ENCODE measurements at places on chromosomes 11 and 22.

DNA sequence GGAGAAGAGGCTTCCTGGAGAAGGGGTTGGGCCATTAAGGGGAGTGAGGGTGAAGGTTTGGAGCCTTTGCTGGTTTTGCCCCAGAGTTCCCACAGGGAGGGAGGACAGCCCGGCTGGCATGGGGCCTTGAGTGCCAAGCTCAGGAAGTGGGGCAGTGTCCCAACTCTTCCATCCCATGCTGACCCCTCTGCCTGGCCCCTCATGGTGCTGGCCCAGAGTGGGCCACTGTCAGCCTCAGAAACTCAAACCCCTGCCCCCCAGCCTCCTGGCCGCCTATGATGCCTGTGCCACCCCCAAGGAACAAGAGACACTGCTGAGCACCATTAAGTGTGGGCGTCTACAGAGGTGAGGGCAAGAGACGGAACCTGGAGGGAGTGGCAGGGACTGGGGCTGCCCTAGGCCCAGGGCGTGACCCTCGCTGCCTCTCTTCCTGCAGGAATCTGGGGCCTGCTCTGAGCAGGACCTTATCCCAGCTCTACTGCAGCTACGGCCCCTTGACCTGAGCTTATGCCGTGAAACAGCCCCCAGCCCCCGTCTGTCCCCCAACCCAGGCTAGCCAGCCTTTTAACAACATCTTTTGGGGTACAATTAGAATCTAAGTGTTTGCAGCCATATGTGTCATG lies 5.4 kb downstream of the MUS81 start:
- no peak for DNase-seq

DNA sequence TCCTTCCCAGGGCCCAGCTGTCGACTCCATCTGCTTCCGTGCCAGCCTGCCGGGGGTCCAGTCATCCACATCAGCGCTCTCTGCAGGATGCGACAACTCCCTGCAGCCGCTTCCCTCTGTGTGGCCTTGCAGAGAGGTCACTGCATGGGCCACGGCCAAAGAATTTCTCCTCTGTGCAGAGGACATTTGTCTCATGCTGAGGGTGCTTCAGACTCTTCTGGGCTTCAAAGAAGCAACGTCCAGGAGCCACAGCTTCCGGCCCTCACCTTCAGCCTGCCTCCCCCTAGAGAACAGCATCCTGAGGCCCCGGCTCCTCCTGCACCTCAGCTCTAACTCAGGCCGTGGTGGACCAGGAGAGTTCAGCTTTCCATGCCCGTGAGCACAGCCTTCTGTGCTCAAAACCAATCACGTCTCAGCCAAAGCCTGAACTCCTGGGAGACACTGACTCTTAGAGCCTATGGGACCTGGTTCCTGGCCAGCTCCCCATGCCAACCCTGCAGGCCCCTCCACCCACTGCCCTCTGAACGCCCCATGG lies 258.9 kb downstream of the BRD1 start:
- no peak for DNase-seq

DNA sequence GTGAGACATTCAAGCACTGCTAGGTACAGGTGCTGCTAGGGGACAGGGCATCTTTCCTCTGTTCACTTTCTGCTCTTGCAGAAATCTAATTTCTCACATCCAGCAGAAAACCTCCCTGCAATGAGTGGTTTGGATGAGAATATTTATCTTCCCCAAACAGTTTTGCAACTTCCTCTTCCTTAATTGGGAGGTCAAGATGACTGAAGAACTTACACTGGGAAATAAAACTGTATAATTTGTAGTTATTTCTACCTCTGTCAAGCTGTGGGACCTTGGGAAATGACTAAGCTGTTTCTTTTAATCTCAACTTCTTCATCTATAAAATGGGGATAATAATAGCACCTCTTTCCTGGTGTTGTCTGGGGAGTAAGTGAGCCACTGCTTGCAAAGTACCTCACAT lies 69.8 kb downstream of the PRR5L start:
- DNase-seq = no peak

- DNase-seq = no peak
These were observed 3.9 kb upstream of the E2F8 start for GRCh38 chr11:19244621-19245020.

DNA sequence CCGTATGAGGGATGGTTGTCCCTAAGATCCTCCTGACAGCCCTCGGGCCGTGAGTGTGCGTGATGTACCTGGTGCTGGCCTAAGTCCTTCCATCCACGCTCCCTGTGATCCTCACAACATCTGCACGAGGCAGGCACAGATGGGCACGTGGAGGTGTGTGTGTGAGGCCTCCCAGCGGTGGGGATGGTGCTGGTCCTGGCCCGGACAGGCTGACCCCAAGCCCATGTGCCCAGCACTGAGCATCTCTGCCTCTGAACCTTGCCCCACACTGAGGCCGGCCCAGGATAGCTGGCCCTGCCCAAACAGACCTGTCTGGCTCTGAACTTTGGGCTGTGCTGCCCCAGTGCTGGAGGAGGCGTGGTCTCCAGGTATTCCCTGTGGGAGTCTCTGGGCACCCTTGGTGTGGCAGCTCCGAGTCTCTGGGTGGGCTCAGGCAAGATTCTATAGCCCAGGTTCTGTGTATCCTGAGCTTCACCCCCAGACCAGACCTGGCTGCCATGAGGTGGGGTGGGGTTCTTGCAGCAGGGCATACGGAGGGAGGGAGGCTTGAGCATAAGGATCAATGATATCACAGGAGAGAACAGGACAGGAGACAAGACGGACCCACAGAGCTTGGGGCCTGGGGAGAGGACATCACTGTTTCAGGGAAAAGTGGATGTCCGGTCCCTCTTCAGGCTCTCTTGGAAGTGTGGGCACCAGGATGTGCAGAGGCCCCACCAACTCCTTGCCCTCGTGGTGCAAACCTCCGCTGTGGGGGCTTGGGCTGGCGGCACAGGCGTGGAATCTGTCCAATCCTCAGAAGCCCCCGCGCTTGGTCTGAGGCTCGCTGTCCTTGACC lies 881.8 kb downstream of the BRD1 start:
- DNase-seq = no peak

GRCh38 chr11:13127161-13127560 lies 118.0 kb downstream of the RASSF10 start:
- DNase-seq = no peak

GRCh38 chr22:30426388-30427353 lies 1.1 kb downstream of the MTFP1 start:
- peak; percentile 75 for DNase-seq

GRCh38 chr11:108069947-108070346 lies 51.4 kb upstream of the ACAT1 start:
- DNase-seq = no peak

DNA sequence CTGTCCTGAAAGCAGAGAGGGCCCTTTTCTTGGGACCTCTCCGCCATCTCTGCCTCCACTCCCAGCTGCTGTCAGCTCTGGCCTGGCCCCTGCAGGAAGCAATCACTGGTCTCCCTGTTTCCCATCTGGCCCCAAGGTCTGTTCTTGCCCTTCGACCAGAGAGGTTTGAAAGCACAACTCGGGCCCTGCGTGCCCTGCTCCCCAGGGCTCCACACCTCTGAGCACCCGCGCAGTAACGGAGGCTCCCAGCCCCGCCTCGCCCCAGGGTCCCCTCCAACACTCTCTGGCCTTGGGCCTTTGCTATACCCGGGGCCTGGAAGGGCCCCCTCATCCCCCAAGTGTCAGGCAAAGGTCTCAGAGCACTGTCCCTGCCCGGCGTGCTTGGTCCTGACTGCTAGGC lies 7.8 kb upstream of the CD81 start:
- DNase-seq = no peak

- DNase-seq = no peak
These were observed 29.4 kb downstream of the ARFGAP2 start for GRCh38 chr11:47147250-47147649.

GRCh38 chr11:122920579-122920978 lies 38.0 kb downstream of the JHY start:
- no peak for DNase-seq

DNA sequence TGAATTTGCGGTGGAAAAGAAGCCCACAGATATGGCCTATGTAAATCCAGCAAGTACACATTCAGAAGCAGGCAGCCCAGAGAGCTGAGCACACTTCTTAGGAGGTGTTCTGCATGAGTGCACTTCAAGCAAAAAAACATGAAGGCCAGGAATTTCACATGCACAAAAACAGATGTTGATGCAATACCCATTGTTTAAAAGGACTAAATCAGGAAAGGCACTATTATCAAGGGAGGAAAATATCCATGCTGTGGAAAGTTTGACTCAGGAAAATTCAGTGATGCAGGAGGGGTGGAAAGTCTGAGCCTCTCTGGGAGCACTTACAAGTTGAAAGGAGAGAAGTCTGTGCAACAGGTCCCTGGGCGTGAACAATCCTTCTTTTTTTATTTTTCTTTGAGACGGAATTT lies 15.8 kb upstream of the CARS1 start:
- DNase-seq = no peak

GRCh38 chr11:60923326-60923725 lies 934 bp upstream of the TMEM132A start:
- no peak for DNase-seq

DNA sequence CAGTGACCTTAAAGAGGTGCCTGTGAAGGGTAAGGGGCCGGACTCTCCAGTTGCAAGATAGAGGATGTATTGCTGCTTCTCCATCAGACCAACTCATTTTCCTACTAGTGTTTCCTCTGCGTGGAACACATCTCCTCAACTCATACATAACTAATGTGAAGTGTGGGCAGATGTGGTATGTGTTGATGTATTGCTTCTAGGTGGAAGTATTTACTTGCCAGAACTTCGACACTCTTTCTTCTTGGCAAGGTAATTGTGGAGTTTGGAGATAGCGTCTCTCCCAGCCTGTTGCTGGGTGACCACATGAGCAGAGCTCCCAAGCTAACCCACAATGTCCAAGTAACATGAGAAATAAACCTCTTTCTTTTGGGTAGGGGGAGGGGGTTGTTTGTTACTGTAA lies 456.9 kb downstream of the DYNC2H1 start:
- no peak for DNase-seq

DNA sequence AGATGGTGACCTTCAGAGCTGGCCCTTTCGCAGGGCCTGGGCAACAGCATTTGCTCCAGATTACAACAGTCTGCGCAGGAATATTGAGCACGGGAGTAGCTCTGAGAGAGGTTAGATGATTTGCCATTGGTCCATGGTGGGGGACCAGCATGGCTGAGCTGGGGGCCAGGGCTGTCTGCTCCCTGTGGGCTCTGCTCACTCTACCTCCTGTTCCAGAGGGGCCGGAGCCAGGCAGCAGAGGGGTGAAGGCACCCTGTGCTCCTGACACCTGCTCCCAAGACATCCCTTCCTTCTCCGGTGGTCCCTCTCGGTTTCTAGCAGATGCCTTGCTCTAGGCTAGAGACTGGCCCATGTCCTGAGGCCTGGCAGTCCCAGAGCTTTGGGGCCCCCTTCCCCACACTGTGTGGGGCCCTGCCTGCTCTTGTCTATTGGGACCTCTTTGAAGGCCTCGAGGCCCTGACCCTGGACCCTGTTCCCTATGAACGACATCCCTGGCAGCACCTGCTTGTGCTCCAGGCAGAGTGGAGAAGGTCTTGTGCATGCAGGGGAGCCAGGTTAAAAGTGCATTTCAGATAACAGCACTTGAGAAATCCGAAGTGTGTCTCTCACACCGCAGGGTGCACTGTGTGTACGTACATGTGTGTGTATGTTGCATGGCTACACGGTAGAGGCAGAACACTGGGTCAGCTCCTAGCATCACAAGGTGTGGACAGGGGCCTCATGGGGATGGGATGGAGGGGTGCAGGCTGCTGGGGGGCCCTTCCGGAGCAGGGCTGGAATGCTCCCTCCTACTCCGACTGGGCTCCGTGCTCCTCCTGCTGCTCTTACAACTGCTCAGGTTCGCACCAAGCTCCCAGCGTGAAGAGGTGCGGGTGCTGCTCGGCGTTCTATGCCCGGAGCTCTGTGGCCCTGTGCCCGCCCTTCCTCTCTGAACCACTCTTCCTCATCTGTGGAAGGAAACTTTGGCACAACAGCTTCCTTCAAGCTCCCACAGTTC lies 123.3 kb upstream of the B3GAT1 start:
- DNase-seq = no peak

DNA sequence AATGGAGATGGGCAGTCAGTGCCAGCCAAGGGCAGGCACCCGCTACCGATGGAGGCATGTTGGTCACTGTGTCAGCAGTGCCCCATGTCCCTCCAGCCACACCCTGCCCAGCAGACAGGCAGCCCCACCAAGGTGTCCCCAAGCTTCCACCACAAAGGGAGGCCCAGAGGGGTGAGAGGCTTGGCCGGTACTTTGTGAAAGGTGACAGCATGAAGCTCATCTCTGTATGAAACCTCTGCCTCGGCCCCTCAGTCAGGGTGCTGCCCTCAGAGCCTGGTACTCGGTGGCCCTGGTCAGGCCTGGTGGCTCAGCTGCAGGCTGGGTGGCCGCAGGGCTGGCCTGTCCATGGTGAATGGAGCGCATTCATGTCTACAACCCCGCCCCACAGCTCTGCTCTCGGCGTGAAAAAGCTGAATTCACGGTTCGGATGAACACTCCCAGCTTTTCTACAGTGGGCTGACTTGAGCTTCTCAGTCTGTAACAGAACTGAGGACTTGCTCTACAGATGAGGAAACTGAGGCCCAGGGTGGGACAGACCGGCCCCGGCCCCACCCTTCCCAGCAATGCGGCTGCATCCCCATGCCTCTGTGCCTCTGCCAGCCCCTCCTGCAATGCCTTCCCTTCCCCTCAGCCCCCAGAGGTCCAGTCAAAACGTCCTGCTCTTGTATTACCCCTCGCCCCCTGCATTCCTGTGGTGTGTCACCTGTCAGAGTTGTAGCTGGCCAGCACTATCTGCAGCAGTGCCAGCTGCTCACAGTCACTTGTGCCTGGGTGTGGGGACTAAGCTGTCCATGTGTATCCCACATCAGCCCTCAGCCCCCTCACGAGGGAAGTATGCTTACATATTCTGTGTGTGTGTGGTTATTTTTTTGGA lies 27.7 kb downstream of the RSPH14 start:
- no peak for DNase-seq

- DNase-seq = no peak
These were observed 79.5 kb upstream of the PICALM start for GRCh38 chr11:86148345-86148747.

GRCh38 chr11:75476739-75477613 lies 44.0 kb upstream of the KLHL35 start:
- no peak for DNase-seq

DNA sequence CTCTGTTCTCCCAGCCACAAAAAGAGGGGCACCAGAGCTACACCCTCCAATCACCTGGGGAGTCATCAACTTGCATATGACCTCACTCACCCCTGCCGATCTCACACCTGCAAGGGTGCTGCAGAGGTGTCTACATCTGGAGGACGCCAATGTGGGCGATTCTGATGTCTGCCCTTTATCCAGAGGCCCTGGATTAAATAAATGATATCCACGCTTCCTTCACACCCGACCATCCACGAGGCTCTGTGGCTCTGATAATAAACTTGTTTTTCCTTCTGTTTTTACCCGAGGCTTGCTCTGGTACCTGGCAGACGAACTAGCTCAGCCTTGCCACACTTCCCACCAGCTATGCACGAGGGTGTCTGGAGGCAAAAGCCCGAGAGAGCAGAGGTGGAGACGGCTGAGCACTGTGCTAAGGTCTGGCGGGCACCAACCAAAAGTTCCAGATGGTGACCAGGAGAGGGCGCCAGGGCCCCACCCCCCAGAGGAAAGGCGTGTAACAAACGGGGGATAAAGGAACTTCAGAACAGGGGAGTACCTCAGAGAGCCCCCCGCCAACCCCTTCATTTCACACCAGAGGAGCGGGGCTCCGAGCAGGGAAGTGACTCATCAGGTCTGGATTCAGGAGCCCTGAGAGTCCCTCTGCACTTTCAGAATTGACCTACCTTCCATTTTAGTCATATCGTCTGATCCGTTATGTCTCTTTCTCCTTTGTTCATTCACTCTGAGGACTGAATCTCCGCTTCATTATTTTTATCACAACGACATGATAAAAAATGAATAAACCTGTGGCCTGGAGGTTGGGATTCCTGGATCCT lies 13.5 kb downstream of the SCN3B start:
- peak; percentile 10 for DNase-seq
